Midbrain (tissue), 1 donor: ENCODE measurements at places on chromosomes 6 and 20.
A peak's percentile ranks its signal among the peaks of the same experiment; 100 is the strongest.

DNA sequence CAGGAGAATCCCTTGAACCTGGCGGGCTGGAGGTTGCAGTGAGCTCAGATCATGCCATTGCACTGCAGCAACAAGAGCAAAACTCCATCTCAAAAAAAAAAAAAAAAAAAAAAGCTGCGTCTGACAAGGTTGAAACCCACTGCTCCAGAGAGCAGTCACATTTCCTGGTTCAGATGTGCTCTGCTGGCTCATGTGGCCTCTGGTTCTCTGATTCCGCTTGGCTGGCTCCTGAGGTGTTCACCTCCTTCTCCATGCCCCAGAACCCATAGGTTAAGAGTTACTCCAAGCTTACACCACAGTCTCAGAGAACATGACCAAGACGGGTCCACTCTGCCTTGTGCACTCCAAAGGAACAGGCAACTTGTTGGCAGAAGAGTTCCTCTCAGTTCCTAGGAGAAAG lies 8.8 kb upstream of the CNR1 start:
- no peak for DNase-seq

DNA sequence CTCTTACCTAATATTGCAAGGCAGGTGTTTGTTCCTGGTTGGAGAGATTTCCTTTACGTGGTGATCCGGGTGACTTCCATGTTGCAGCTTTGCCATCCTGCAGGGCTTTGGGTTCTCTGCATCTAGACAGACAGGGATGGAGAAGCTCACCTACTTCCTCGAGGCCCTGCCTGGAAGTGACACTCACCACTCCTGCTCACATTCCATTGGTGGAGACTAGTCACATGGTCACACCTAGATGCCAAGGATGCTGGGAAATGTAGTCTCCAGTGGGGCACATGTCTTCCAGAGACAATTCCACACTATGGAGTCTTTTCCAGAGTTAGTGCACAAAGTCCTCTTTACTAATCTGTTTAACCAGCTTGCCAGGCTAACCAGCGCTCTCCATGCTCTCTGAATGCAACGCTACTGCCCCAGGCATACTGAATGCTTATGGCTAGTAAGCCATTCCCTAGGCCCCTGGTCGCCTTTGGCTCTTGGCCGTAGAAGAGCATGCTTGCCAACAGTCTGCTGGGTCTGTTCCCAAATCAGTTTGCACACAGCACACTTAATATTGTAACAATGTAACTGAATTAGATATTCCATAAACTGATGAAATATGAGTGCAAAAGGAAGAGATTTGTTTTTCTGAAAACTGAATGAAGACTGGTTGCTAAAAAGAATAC lies 6.7 kb upstream of the KCNK15 start:
- DNase-seq = peak; percentile 80

GRCh38 chr20:51800060-51800871 lies 2.1 kb downstream of the SALL4 start:
- DNase-seq = peak; percentile 18

- DNase-seq = no peak
Observed at GRCh38 chr20:32035426-32035779, 16.6 kb upstream of the HCK start.

DNA sequence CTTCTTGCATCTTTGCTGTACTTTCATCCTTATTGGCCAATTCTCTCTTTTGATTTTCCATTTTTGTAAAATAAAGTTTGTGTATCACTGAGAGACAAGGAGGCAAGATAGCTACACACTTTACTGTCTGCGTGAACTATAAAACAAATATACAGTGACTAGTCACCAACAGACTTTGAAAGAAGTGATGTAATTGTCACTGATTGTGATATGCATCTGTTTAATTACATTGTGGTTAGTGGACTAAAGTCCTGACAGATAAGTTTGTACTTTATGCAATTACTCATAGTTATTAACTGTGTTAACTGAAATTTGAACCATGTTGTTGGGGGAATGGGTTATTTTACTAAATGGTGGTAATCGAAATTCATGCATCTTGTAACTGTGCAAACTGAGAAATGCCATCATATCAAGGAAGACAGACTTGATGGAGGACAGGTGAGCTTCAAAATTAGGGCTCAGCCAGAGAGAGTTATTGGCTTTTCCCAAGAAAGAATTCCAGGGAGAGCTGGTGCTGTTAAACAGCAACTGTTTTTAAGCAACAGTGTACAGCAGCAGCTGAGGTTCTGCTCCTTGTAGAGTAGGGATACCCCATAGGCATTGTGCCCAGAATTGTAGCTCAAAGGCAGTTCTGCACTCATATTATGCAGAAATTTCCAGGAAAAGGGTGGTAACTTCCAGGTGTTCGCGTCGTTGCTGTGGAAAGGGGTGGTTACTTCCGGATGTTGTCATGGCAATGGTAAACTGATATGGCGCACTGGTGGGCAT lies 62.9 kb downstream of the EFHC1 start:
- no peak for DNase-seq

- no peak for DNase-seq
Observed at GRCh38 chr6:13589801-13590200, 15.4 kb downstream of the SIRT5 start.

GRCh38 chr6:113381959-113382358 lies 475.2 kb upstream of the MARCKS start:
- DNase-seq = no peak

GRCh38 chr20:42603655-42604054 lies 586.1 kb downstream of the PTPRT start:
- DNase-seq = no peak

- DNase-seq = peak; percentile 22
Observed at GRCh38 chr20:63540417-63541186, 3.4 kb upstream of the PTK6 start.

- DNase-seq = no peak
Observed at GRCh38 chr6:111591370-111591900, 14.2 kb downstream of the TRAF3IP2 start.

DNA sequence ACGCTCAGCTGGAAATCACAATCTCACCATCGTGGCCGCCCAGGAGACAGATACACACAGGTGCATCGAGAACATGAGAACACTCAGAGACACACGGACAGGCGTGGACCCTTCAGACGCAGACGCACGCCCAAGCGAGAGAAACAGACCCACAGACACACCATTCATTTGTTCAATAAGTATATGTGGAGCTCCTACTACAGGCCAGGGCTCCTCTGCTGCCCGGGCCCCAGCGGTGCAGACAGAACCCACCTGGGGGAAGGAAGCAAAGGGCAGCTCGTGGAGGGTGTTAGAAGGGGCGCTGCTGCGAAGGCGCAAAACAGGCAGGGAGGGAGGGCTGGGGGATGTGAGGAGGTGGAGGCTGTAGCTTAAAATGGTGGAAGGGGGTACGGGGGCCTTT lies 39.2 kb downstream of the SRC start:
- no peak for DNase-seq
